ENCODE measurements at places on chromosomes 1 and 21.

DNA sequence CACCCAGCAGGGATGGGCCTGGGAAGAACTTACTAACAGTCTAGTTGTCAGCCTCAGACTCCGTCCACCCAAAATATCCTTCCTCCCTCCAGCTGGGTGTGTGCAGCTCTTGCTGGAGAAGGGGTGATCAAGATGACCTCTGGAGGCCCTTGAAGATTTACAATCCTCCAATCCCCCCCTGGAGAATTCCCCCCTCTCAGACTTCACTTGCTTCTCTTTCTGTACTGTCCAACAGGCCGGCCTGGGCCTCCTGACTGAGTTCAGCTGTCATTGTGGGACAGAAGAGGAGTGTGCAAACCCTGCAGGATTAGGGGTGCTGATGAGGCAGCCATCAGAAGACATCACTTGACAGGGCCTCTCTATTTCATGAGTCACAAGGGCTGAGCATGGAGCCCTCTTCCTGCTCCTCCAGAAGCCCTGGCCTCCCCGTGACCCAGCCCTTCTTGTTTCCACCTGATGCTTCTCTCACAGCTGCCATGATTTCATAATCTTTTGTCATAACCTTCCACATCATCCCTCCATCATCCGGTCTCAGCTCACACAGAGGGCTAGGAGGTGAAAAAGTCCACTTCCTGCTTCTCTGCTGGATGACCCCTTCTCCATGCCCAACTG lies 17.5 kb upstream of the IGFN1 start:
- DNase-seq = no peak

DNA sequence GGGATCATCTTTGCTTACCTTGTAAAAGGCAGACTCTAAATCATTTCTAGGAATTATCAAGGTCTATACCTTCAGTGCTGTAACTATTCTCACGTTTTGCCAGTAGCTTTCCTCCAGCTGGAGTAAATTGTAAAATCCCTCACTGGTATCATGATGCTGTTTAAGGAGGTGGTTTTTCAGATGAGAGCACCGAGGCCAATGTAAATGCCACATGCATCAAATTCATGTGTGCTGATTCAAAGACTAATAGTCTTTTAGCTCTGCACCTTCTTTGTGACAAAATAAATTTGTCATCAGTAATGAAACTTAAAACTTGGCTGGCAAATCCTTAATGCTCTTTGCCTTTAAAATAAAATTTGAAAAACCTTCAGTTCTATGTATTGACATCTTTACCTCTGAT lies 503.8 kb downstream of the SETD4 start:
- DNase-seq = no peak

GRCh38 chr1:47703981-47704596 lies 266.2 kb downstream of the FOXD2 start:
- no peak for DNase-seq

- DNase-seq = no peak
Measured at GRCh38 chr1:153040950-153041631, at the start of gene SPRR2D. SPRR2D (minus strand) TSS chr1:153041120; CDS start chr1:153040346, 774 bp downstream.

DNA sequence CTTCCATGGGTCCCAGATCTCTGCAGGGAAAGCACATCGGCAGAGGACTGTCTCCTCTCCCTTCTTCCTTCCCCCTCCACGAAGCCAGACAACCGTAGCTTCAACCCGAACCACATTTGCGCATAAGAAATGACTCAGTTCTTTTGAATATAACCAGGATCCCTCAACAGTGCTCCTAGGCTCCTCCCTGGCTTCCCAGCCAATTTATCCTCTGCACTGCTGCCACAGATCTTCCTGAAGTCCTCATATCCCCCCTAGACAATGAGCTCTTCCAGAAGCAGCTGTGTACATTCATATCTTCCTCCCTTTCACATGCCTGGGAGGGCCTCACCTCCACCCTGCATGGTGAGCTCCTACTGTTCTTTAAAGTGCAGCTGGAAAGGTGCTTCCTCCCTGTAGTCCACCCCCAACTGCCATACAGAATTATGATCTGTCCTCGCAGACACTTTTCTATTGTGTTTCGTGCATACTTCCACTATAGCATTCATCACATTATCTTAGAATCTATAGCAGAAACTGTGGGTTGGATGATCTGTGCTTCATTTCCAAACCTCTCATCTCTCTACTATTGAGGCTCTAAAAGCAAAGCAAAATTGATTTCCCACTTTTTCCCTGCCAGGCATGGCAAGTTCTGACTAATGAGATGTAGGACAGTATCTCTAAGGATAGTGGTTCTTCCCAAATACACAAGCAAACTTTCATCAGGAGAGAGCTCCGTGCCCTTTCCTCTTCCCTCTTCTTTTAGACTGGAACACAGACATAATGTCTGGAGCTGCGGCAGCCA lies 179.3 kb upstream of the HMGB4 start:
- DNase-seq = no peak

DNA sequence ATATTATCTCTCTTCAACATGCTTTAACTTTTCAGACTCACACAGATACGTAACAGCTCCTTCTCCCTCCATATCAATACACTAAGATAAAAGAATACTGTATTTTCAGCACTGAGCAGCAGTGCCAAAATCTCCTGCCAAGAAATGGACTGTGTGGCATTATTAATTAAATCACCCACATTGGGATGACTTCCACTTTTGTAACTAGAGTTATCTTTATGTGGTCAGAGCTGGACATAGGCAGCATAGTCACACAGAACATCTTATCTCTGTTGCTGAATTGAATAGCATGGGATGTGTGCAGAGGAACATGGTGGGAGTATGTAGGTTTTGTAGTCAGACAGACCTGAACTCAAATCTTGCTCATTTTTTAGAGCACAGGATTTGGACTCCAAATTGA lies 41.4 kb upstream of the CACYBP start:
- no peak for DNase-seq

- peak; percentile 73 for DNase-seq
Measured at GRCh38 chr1:234772345-234773147, 162.6 kb upstream of the IRF2BP2 start.

- DNase-seq = no peak
Measured at GRCh38 chr21:28743723-28744122, 249.0 kb downstream of the LTN1 start.
